ENCODE measurements at places on chromosomes 12 and 14. TPM values are rescaled to one million over a fixed set of nuclear protein-coding genes. Genes with fewer than 3 reads are reported as not detected.

The TAS2R30 gene
- total RNA-seq = 14.6 TPM

The FAIM2 gene
- total RNA-seq = not detected

The PGF gene
- total RNA-seq = 0.68 TPM

The PLCZ1 gene
- total RNA-seq = not detected

The A2M gene
- 316 TPM for total RNA-seq

The NGB gene
- not detected for total RNA-seq

The TMEM120B gene
- 3.3 TPM for total RNA-seq

The TOMM20L gene
- total RNA-seq = not detected

The STXBP6 gene
- 11.7 TPM for total RNA-seq

The ACIN1 gene
- total RNA-seq = 89.6 TPM

The GPRC5D gene
- total RNA-seq = not detected

The ACSM4 gene
- not detected for total RNA-seq

Data from subcutaneous adipose tissue (tissue), 4 donors.